Activated CD4-positive, alpha-beta T cell treated with anti-CD3 and anti-CD28 coated beads, Interleukin-2, amount 50 U/mL, for 4 hours (primary cell): ENCODE measurements at places on chromosomes 3 and 15.

DNA sequence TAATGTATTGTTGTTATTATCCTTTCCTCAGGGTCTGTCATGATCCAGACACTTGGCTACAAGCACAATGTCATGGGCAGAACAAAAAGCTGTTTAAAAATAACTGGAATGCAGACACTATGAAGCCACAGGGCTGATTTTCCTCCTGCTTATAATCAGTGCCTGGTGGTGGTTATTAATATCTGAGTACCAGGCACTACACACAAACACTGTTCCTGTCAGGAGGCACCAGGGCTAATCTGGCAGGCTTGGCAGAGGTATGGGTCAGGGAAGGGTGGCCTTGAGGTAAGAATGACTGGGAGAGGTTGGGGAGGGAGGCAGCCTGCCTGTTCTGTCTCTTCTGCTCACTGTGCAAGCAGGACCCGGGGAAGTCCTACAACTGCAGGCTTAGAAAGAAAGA is 67.2 kb downstream of the WDR76 start:
- DNase-seq, result no peak

DNA sequence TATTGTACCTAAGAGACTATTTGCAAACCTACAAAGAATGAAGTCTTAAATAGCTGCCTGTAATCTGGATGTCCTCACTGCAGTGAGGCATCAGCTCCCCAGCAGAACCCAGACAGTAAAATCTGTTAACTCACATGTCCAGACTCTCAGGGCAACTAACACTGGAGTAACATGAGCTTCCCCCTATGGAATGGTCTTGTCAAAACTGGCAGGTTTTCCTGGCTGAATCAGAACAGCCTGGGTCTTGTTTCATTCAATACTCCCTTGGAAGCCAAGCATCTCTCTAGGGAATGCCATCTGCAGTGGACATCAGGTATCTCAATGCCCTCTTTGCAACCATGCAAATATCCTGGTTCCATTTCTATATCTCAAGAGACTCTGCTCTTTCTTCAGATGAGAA is 24.4 kb downstream of the PTPN9 start:
- DNase-seq, result no peak

- DNase-seq, result no peak
Measured at GRCh38 chr3:21826416-21826815, 75.4 kb upstream of the ZNF385D start.

DNA sequence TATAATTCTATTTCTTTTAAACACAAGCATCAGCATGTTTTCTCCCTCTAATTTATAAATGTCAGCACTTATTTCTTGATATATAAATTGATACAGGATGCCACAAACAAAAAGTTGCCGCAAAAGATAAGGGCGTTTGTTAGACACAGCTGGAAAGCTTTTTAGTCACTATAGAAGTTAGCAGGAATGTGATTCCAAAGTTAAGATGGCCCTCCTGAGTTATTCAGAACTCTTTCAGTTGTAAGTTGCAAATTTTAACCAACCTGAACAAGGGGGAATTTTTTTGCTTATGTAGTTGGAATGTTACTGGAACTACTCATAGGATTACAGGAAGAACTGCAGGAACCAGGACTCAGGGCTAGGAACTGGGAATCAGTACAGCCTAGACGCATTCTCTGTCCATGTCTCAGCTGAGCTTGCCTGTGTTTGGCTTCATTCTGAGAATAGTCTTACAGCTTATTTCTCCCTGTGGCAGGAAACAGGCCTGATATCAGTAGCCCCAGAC is 166.3 kb downstream of the VGLL4 start:
- DNase-seq, result no peak

DNA sequence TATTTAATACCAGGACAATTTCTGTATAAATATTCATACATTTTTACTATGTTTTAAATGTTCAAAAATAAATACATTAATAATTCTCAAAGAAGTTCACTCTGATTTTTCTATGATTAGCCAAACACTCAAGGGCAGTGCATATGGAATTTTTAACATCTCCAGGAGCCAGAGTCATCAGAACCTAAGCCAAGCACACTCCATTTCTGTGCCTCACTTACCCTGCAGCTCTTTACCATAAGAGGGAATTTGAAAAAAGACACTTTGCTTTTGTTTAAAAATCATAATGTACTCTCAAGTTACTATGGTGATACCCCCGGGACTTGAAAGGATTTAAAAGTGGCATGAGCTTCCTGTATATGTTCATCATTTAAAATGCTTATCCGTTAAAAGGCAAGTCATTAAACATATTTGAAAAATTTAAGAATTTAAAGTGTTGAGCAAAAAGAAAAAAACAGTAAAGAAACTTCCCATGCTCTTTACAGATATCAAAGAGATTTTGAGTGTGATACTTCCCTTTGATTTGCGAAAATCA is 747.4 kb upstream of the NECTIN3 start:
- no peak for DNase-seq

- no peak for DNase-seq
Measured at GRCh38 chr15:49301562-49301961, 121.5 kb upstream of the FGF7 start.

DNA sequence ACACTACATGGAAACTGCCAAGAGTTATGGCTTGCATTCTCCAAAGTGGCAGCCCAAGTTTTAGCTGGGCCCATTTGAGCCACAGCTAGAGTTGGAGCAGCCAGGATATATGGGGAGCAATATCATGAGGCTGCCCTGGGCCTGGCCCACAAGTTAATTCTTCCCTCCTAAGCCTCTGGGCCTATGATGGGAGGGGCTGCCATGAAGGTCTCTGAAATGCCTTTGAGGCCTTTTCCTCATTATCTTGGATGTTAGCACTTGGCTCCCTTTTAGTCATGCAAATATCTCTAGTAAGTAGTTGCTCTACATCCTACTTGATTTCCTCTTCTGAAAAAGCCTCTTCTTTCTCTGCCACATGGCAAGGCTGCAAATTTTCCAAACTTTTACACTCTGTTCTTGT is 257.5 kb upstream of the CHRM5 start:
- DNase-seq, result no peak

DNA sequence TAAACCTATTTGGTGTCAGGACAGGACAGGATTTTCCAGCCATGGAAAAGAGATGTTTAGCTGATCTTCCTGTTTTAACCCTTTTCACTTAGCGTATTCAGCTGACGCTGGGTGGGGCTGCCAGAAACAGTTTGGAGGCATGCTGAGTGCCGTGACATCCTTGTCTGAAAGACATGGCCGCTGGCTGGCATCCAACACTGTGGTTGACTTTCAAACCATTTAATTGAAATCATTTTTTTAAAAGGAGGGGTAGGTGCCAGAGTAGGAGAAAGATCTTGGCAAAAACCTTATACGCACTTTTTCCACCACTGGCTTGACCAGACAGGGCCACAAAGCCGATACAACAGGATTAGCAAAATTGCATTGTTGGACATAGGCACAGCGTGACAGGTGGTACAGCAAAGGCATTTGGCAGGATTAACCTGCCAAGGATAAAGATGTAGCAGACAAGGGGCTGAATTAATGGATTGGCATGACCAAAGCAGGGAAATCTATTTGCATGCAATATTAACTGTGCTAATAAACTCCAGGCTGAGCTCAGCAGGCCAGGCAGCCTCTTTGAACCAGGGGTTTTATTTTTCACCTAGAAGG is 131.8 kb upstream of the TOPAZ1 start:
- DNase-seq, result no peak

DNA sequence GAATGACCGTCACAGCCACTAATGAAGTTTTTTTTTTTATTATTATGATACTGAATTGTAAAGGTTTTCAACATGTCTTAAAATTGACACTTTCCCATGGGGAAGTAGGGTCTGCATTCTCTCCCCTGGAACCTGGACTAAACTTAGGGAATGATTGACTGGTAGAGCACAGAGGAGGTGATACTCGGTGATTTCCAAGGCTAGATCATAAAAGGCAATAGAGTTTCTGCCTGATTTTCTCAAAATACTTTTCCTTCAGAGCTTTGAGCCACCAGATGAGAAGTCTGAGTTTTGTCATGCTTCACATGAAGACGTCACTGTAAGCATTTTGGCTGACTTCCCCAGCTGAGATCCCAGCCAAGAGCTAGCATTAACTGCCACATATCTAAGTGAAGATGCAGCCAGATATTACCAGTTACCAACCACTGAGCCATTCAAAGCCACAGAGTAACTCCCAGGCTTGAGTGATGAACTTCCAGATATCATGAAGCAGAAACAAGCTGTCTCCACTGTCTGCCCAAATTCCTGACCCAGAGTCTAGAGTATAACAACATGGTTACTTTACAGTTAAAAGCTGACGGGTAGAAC is 105.8 kb downstream of the LSAMP start:
- no peak for DNase-seq

DNA sequence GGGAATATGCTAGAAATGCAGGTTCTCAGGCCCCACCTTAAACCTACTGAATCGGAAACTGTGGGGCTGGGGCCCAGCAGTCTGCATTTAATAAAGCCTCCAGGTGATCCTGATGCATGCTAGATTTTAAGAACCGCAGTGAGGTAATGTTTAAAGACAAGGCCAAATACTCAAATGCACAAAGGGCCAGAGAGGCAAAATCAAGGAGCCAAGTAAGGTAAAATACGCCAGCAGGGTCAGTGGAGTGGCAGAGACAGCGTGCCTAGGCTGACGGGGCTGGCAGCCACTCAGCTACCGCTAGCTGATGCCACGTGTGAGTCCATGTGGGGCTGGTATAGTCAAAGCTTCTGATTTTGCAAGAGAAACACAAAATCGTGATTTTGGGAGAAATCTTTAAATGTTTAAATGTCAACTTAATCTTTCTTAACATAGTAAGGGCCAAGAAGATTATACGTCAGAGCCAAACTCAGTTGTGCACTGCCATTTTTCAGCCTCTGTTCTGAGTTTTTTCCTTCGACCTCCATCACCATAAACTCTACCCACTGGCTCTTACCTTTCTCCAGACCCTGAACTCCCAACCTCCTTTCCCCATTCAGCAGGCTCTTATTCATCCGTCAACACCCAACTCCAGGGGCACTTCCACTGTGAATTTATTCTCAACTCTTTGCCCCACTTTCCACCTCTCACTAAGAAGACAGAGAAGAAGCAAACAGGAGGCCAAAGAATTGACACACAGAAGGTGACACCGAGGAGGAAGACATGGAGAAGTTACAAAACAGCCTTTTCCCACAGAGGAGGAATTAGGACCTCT is 136.6 kb upstream of the RAD18 start:
- DNase-seq, result no peak

DNA sequence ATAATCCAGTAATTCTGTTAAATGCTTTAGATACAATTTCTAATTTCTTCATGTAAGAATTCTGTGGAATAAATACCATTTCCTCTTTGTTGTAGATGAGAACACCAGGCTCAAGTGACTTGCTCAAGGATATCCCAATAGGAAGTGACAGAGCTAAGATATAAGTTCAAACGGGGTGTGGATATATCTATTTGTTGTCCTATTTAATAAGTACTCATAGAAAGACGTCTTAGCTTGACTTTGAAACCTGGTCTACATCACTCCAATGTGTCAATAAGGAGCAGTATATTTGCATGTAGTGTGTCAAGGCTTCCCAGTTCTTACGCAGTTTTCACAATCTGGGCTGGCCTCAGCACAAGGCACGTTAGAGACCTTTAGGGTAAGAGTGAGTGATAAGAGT is 4.7 kb upstream of the GCSAM start:
- DNase-seq, result no peak

DNA sequence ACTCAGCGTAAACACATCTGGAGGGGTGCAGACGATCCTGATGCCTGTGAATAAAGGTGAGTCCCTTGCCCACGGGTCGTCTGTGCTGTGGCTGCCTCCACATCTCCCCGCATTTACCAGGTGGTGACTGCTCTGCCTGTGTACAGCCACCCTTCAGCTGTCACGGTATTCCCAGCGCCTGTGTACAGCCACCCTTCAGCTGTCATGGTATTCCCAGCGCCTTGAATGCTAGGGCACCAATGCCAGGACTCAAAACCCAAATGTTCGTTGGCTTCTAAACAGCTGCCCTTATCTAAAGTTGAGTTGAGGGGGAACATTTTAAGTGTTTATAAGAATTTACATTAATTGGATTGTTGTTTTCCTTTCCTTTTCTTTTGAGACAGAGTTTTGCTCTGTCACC is 27.4 kb downstream of the MAP6D1 start:
- no peak for DNase-seq

DNA sequence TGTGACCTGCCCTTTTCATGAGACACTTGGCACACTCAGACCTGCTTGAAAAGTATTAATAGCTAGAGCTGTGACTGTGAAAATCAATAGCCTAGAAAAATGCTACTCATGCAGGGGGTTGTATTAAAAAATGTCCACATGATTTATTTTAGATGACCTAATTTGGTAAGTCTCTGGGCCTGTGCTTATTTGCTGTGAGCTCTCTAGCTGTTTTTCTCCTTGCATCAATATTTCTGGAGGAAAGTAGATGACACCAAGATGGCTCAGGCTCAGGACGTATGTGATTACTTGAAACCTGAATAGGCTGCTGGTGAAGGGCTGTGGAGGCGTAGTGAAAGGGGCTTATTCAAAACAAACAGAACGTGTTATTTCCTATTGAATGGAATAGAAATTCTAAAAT is 29.5 kb downstream of the KCNAB1 start:
- no peak for DNase-seq
